ENCODE measurements at places on chromosomes 16 and 17.
A peak's percentile ranks its signal among the peaks of the same experiment; 100 is the strongest.

GRCh38 chr17:81959362-81960129 lies 1.4 kb downstream of the NOTUM start:
- peak; percentile 54 for DNase-seq

DNA sequence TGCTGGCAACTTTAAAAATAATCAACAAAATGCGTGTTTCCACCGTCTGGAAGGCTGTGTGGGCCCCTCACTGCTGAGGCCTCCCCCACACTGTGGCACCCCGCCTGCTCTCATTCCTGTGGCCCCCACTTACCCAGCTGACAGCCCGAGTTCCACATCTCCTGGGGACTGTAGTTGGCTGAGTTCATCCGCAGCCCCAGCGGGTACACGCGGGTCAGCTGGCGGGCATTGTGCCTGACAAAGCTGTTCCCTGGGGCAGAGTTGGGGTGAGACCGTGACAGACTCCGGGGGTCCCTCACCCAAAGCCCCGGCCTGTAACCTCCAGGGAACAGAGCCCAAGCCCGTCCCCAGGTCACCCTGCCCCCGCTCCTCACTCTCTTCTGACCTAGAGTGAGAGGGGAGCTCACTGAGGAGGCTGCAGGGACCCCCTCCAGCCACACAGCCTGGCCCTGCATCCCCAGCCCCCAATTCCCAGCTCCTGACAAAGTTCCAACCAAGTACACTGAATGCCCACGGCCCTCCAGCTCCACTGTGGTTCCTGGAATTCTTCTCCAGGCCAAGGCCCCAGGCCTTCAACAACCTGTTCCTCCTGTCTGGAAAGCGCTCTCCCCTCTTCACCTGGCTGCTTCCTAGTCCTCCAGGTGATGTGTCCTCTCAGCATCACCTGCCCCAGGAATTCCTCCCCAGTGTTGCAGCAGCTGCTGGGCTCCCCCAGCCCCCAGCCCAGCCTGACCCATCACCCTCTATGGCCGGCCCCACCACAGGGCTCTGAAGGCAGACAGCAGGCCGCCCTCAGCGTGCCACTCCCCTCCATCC lies 18.0 kb downstream of the PLCD3 start:
- no peak for DNase-seq

- DNase-seq, result no peak
These were observed 3.0 kb downstream of the KARS1 start for GRCh38 chr16:75644240-75645012.

- peak; percentile 89 for DNase-seq
These were observed 21.7 kb downstream of the PRMT7 start for GRCh38 chr16:68332411-68333121.

DNA sequence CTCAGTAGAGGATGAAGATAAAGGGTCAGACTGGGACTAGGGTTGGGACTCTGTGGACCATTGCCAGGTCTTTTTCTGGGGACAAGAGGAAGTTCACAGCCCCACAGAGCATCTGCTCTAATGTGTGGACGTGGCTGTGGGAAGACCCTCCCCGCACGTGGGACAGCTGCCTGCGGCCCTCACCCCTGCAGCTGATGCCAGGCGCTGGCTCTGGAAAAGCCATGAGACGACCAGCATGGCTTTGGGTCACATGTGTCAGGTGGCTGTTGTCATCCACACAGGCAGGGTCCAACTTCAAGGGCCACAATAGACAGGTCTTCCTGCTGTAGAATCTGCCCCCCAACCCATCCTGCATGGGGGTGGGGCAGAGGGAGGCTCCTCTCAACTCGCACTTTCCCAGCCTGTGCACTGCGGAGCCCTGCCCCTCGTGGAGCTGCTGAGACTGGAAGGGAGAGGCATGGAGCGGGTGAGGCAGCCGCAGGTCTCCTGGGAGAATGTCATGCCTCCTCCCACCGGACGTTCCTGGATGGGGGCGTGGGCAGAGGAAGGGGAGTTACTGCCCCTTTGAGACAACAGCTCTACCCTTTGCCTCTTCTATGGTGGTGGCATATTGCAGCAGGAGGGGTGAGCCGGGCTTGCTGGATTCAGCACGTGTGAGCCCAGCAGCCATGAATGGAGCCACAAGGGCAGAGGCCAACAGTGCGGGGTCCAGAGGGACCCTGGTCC lies 53.4 kb downstream of the PIMREG start:
- no peak for DNase-seq

DNA sequence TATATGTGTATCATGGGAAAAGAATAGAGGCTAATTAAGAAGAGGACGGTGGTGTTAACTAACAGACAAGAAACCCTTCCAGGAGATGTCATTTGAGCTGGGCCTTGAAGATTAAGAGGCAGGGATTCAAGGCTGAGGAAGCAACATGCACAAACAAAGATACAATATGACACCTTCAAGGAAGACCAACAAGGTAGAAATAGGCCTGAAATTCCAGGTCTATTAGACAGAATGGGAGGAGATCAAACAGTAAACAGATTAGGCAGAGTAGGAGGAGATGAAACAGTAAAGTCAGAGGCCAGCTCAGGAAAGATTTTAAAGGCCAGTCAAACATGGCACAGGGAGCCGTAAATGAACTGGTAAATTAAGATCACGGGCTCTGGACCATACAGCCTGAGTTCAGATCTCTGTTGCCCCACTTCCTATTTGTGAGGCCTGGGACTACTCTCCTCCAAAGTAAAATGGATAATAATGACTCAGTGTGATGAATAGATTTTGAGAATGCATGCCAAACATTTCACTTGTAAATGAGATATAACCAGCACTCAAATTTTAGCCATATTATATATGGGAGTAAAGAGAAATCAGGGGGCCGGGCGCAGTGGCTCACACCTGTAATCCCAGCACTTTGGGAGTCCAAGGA lies 38.9 kb downstream of the USP31 start:
- DNase-seq, result no peak

DNA sequence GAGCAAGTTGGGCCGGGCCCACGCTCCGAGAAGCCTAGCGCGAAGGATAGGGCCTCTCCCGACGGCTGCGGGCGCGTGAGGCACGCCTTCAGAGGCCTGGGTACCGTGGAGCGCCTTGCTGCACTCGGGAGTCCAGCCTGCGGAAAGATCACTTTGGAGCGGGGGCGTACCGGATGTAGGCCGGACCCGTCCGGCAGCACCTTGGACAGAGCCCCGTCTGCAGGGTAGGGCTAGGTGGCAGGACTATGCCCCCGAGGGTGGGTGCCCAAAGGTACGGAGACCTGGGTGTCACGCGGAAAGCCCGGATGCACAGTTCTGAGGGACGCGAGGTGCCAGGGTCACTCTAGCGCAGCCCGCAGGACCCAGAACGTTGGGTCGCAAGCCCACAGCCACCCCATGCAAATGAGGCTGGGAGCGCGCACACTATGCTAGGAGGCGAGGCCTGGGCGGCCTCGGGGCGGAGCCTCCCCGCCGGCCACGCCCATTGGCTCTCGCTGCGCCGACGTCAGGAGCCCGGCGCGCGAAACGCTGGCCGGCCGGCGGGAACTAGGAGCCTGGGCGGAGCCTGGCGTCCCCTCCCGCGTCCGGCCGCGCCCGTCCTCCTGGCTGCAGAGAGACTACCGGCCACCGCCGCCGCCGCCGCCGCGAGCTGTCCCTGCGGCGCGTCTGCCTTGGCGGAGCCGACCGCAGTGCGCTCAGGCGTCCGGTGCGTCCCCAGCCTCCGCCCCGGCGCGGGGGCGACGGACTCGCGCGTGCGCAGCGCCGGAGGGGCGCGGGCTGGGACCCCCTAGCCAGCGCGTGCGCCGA lies at the start of gene PAQR4:
Gene PAQR4 (plus strand): TSS at position 611 of the 807 bp plus-strand sequence. CDS start 327 bp downstream, outside the sequence.
- DNase-seq, result peak; percentile 83
